ENCODE measurements at places on chromosomes 3 and 15. TPM values are rescaled to one million over a fixed set of nuclear protein-coding genes. Genes with fewer than 3 reads are reported as not detected.
A peak's percentile ranks its signal among the peaks of the same experiment; 100 is the strongest.

- H3K27me3 ChIP-seq, result peaks cover 5% of the 10 kb centered on the region
- DNase-seq, result no peak
- H3K4me3 ChIP-seq, result no peak overlapping the region
- peaks cover 27% of the 10 kb centered on the region for H3K4me1 ChIP-seq
Observed at GRCh38 chr15:47587940-47588802, 129.1 kb upstream of the SEMA6D start.

DNA sequence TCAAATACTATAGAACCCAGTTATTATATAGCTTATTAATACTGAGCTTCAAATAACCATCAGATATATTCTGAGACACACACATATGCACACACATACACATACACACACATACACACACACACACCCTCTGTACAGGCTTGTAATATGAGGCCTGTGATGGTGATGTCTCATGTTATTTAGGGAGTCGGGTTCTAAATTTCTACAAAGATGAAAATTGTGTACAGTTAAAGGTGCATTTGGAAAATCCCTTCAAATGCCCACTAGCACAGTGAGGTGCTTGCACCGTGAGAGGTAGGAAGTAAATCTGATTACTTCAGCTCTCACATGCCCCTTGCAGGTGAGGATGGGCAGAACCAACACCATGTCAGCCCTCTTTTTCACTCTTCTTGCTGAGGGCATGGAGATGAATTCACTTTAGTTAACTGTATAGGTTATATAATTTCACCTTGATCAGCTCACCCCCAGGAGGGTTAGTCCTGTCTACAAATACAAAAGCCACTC is 294.5 kb upstream of the PROK2 start:
- no peak for DNase-seq
- H3K4me1 ChIP-seq, result no peaks in the 10 kb centered on the region
- H3K27ac ChIP-seq, result no peak overlapping the region
- H3K27me3 ChIP-seq, result peaks cover 24% of the 10 kb centered on the region
- no peak overlapping the region for H3K4me3 ChIP-seq

DNA sequence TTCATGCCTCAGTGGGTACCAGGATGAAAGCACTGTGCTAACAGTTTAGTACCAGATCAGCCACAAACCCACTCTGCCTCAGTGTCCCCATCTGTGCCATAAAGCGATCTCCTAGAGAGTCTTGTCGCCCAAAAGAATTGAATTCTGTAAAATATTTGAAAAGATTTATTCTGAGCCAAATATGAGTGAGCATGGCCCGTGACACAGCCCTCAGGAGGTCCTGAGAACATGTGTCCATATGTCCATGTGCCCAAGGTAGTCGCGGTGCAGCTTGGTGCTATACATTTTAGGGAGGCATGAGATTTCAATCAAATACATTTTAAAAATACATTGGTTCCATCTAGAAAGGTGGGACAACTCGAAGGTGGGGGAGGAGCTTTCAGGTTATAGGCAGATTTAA is 15.4 kb upstream of the NOX5 start:
- H3K4me1 ChIP-seq, result peaks cover 40% of the 10 kb centered on the region
- DNase-seq, result no peak
- peak overlapping the region; percentile 28 for H3K4me3 ChIP-seq
- H3K27ac ChIP-seq, result no peak overlapping the region

DNA sequence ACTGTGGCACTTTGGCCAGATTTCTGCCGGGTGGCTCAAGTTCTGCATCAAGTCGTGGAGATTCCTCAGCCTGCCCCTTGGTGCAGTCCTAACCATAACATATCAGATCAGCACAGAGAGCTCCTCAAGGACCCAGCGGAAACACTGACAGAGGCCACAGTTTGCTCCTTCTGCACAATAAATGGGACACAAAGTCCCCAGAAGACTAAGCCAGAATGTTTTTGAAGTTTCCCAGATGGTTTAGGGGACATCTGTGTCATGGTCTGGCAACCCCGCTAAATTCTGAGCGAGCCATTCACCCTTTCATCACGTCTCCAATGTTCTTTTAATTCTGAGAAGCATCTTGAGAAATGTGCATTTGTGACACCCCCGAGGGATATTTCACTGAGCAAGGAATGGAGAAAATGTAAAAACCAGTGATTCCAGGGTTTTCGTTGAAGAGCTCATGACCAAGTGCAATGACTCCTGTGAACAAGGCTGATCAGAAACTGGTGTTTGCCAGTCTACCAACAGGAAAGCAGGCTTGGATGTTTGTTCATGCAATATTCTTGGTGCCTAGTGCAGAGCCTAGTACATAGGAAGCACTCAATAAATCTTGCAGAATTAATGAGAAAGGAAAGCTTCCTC is 64.8 kb upstream of the LMCD1 start:
- H3K4me3 ChIP-seq, result no peak overlapping the region
- H3K27me3 ChIP-seq, result no peaks in the 10 kb centered on the region
- H3K36me3 ChIP-seq, result no peaks in the 10 kb centered on the region
- H3K27ac ChIP-seq, result no peak overlapping the region
- H3K4me1 ChIP-seq, result peaks cover 14% of the 10 kb centered on the region
- no peak for DNase-seq

DNA sequence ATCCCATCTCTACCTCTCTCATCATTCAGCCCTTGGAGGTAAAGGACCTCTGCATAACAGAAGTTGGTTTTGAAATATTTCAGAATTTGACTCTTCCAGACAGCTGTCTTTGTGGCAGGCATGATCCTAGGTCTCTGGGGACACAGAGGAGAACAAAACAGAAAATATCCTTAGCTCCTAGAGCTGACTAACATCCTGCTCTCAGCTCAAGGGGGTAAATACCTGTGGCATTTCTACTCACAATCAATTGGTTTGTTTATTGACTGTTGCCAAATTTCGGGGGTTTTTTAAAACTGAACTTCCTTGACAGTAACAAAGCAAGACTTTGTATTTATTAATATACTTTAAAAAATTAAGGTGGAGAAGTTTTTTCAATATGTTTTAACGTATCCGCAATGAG is 78.8 kb downstream of the EOMES start:
- H3K27ac ChIP-seq, result peak overlapping the region; percentile 34
- H3K4me3 ChIP-seq, result no peak overlapping the region
- DNase-seq, result no peak
- peaks cover 17% of the 10 kb centered on the region for H3K4me1 ChIP-seq
- no peaks in the 10 kb centered on the region for H3K36me3 ChIP-seq

- H3K27me3 ChIP-seq, result peaks cover 1% of the 10 kb centered on the region
- no peaks in the 10 kb centered on the region for H3K4me1 ChIP-seq
- no peak overlapping the region for H3K27ac ChIP-seq
Observed at GRCh38 chr3:36475558-36475957, 95.3 kb downstream of the STAC start.

GRCh38 chr15:57583282-57583681 is 8.4 kb upstream of the MYZAP start:
- peaks cover 6% of the 10 kb centered on the region for H3K4me1 ChIP-seq
- DNase-seq, result no peak
- H3K27ac ChIP-seq, result no peak overlapping the region
- H3K36me3 ChIP-seq, result peaks cover 5% of the 10 kb centered on the region

- H3K36me3 ChIP-seq, result no peaks in the 10 kb centered on the region
- no peaks in the 10 kb centered on the region for H3K4me1 ChIP-seq
- H3K27me3 ChIP-seq, result no peaks in the 10 kb centered on the region
- no peak overlapping the region for H3K4me3 ChIP-seq
Observed at GRCh38 chr15:31806106-31806505, 224.2 kb upstream of the CHRNA7 start.

GRCh38 chr15:79677241-79677640 is 219.6 kb downstream of the MTHFS start:
- H3K4me1 ChIP-seq, result peaks cover 47% of the 10 kb centered on the region
- no peak for DNase-seq
- H3K4me3 ChIP-seq, result no peak overlapping the region
- no peaks in the 10 kb centered on the region for H3K36me3 ChIP-seq
- H3K27me3 ChIP-seq, result no peaks in the 10 kb centered on the region

GRCh38 chr3:108394563-108394962 is 98.2 kb downstream of the HHLA2 start:
- H3K36me3 ChIP-seq, result no peaks in the 10 kb centered on the region
- no peak overlapping the region for H3K4me3 ChIP-seq
- peaks cover 11% of the 10 kb centered on the region for H3K4me1 ChIP-seq
- H3K27ac ChIP-seq, result no peak overlapping the region

GRCh38 chr3:7788881-7789280 is 712.7 kb upstream of the LMCD1 start:
- DNase-seq, result no peak
- H3K27ac ChIP-seq, result no peak overlapping the region
- H3K4me1 ChIP-seq, result no peaks in the 10 kb centered on the region
- no peaks in the 10 kb centered on the region for H3K27me3 ChIP-seq

GRCh38 chr15:73141216-73141900 is 89.1 kb downstream of the NEO1 start:
- no peaks in the 10 kb centered on the region for H3K27me3 ChIP-seq
- no peak overlapping the region for H3K27ac ChIP-seq
- peaks cover 5% of the 10 kb centered on the region for H3K36me3 ChIP-seq
- H3K4me1 ChIP-seq, result peaks cover 24% of the 10 kb centered on the region

GRCh38 chr3:4030624-4031023 is 231.4 kb downstream of the LRRN1 start:
- no peak for DNase-seq
- H3K4me1 ChIP-seq, result no peaks in the 10 kb centered on the region
- no peaks in the 10 kb centered on the region for H3K36me3 ChIP-seq
- no peaks in the 10 kb centered on the region for H3K27me3 ChIP-seq
- no peak overlapping the region for H3K27ac ChIP-seq

- H3K27me3 ChIP-seq, result no peaks in the 10 kb centered on the region
- peak overlapping the region; percentile 27 for H3K27ac ChIP-seq
- H3K4me3 ChIP-seq, result no peak overlapping the region
Observed at GRCh38 chr15:75861750-75862402, 18.6 kb downstream of the UBE2Q2 start.

DNA sequence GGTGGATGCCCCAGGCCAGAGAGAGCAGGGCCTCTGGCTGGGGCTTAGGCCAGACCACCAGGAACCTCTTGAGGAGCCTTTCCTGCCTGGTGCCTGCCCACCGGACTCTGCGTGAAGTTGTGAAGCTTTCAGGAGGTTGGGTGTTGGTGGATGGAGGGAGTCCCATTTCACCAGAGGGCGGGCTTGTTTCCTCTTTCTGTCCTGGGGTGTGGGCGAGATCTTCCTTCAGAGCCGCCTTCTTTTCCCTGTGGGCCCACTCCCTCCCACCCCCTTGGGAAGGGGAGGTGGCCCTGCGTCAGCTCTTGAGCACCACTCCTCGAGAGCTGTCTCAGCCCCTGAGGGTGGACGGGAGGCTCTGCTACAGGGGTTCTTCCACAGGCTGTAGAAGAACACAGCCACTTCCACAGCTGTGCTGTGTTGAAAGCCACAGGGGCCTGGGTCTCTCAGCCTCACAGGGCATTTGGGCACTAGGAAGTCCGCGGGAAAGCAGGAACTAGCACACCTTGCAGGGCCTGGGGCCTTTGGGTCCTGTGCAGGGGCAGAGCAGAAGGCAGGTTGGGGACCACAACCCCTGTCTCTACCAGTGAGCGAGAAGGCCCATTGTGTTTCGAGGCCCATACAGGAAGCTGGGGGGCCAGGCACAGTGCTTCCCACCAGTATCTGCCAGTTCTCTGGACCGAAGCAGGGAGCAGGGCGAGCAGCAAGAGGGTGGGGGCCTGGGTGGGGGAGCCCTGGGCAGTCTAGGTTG is 2.1 kb downstream of the AMIGO3 start:
- peak overlapping the region; percentile 41 for H3K27ac ChIP-seq
- H3K4me1 ChIP-seq, result peaks cover 30% of the 10 kb centered on the region
- no peak for DNase-seq
- H3K27me3 ChIP-seq, result no peaks in the 10 kb centered on the region
- H3K36me3 ChIP-seq, result no peaks in the 10 kb centered on the region
- no peak overlapping the region for H3K4me3 ChIP-seq

DNA sequence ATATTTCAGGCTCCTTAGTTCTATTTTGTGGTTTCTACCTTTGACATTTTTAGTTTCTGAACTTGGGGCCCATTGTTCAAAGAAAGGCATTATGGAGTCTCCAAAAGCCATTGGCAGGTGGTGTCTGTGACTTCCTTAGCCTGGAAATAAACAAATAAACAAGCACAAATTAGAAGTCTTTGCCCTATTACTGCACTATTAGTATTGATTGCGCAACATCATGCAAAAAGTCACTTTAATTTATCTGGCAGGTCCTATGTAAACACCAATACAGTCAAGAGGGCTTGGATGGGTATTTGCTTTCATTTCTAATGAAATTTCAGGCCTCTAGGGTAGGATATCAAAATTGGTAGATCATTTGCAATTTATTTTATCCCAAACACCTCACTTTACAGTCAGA is 85.6 kb downstream of the LPP start:
- H3K36me3 ChIP-seq, result peaks cover 9% of the 10 kb centered on the region
- H3K4me1 ChIP-seq, result peaks cover 83% of the 10 kb centered on the region
- H3K4me3 ChIP-seq, result no peak overlapping the region
- DNase-seq, result no peak

DNA sequence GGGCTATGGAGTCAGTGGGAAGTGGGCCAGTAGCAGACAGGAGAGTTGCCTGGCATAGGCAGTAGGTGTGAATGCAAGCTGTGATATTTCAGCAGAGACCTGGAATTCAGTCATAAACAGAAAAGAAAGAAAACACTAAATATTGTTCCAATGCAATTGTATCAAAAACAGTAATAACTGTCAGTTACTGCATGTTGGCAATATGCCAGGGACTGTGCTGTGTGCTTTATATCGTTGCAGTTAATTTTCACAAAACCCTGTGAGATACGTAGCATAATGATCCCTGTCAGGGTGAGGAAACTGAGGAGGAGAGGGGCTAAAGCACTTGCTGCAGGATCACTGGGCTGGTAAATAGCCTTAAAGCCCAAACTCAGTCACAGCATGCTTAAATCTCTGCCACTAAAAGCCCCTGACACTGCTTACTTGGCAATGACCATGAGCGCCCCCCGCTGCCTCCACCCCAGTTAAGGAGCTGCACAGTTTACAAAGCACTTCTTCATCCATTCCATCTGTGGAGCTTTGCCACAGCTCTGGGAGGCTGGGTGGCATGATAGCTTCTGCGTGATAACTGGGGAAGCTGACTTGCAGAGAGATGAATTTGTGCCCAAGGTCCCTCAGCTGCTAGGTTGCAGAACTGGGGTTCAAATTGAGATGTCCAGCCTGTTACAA is 3.9 kb downstream of the SLC6A1 start:
- no peaks in the 10 kb centered on the region for H3K36me3 ChIP-seq
- H3K4me3 ChIP-seq, result no peak overlapping the region
- H3K27ac ChIP-seq, result no peak overlapping the region
- peaks cover 11% of the 10 kb centered on the region for H3K4me1 ChIP-seq
- DNase-seq, result no peak

Gene CADPS
- not detected for total RNA-seq

Gene SERINC4
- total RNA-seq, result not detected

Gene TMEM212
- not detected for total RNA-seq

Gene DPPA4
- total RNA-seq, result 0.22 TPM

Gene ACTRT3
- 4.6 TPM for total RNA-seq

Gene DOCK3
- total RNA-seq, result 0.17 TPM

Gene ALS2CL
- 3.6 TPM for total RNA-seq

Gene AMIGO3
- 0.35 TPM for total RNA-seq

Gene CDC25A
- total RNA-seq, result 2.7 TPM

Gene VGLL3
- total RNA-seq, result 170 TPM

Gene IQCF5
- not detected for total RNA-seq

Gene ACKR2
- total RNA-seq, result 0.41 TPM

Gene POTEB3
- total RNA-seq, result not detected

Gene GPR62
- total RNA-seq, result 0.19 TPM
